ENCODE measurements at places on chromosomes 11 and 22. TPM values are rescaled to one million over a fixed set of nuclear protein-coding genes. Genes with fewer than 3 reads are reported as not detected.

The DTX4 gene
- total RNA-seq = 5.7 TPM

The OR6A2 gene
- total RNA-seq = not detected

The PYGM gene
- 0.07 TPM for total RNA-seq

The CST6 gene
- 0.82 TPM for total RNA-seq

The TRIM29 gene
- total RNA-seq = 190 TPM

The MUC2 gene
- total RNA-seq = not detected

The GAL3ST1 gene
- total RNA-seq = not detected

The CNIH2 gene
- 0.34 TPM for total RNA-seq

The CRYBA4 gene
- total RNA-seq = not detected

The GGT5 gene
- total RNA-seq = not detected

The SEC14L6 gene
- total RNA-seq = not detected

The ANKK1 gene
- total RNA-seq = 1.4 TPM

The SHANK2 gene
- 1.5 TPM for total RNA-seq

The LMO2 gene
- total RNA-seq = 1.6 TPM

The FRMD8 gene
- 26.3 TPM for total RNA-seq

The SMC1B gene
- 0.03 TPM for total RNA-seq
